ENCODE measurements at places on chromosomes 13 and 19. TPM values are rescaled to one million over a fixed set of nuclear protein-coding genes. Genes with fewer than 3 reads are reported as not detected.

The CTXN1 gene
- total RNA-seq, result 11.0 TPM

The ZNF443 gene
- 4.8 TPM for total RNA-seq

The PPP1R12C gene
- 56.1 TPM for total RNA-seq

The SSC5D gene
- total RNA-seq, result 0.79 TPM

The HIF3A gene
- 9.0 TPM for total RNA-seq

The DLEU7 gene
- not detected for total RNA-seq

The CBLC gene
- total RNA-seq, result not detected

The KDM4B gene
- 23.9 TPM for total RNA-seq

The ZNF763 gene
- total RNA-seq, result 1.3 TPM

The ZNF682 gene
- total RNA-seq, result 0.72 TPM

The CYSLTR2 gene
- not detected for total RNA-seq

The TMEM272 gene
- total RNA-seq, result not detected

The DPF1 gene
- total RNA-seq, result 2.1 TPM

The EFNB2 gene
- 109 TPM for total RNA-seq

The KIR2DL1 gene
- not detected for total RNA-seq

The PLPP2 gene
- 2.9 TPM for total RNA-seq

Measured in thoracic aorta endothelial cell (primary cell).